ENCODE measurements at places on chromosomes 16 and 17.
A peak's percentile ranks its signal among the peaks of the same experiment; 100 is the strongest.

DNA sequence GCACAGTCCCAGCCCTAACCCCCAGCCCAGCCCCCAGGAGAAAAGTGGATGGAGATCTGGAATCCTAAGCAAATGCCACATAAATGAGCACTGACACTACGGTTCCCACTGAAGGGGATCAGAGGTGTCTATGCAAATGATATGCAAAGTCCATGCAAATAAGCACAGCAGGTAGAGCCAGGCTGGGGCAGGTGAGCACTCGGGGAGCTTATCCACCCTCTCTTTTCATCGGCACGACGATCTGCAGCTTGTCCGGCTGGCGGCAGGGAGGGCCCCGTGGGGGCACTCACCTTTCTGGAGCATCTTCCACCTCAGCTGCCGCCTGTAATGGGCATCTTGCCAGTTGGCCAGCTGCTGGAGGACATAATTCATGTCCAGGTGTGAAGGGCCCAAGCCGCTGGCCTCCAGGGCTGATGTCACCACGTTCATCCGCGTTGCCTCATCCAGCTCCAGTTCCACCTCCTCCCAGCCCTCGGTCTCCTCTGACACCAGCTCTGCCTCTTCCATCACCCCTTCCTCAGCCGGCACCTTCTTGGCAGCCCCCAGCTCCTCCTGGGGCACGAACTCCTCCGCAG lies 9.9 kb downstream of the HAP1 start:
- DNase-seq: no peak

DNA sequence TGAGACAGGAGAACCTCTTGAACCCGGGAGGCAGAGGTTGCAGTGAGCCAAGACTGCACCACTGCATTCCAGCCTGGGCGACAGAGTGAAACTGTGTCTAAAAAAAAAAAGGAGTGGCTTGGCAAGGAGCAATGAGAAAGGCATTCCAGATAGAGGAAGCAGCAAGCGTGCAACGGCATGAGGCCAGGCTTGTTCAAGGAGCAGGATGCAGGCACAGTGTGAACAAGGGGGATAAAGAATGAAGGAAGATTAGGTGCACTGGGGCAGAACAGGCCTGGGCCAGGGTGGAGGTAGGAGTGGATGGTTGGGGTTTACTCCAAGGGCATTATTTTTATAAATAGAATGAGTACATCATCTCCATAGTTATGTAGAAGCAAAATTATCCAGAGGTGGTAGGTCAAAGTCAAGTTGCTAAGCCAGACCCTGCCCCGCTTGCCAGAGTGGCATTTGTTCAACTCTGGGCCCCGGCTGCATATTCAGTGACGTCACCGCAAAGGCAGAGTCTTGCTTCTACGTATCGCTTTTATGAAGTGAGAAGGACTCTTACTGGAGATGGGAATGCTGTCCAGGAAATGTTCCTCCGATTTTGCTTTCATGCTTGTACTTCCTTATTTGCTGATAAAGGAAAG lies 100.2 kb downstream of the KATNIP start:
- no peak for DNase-seq

DNA sequence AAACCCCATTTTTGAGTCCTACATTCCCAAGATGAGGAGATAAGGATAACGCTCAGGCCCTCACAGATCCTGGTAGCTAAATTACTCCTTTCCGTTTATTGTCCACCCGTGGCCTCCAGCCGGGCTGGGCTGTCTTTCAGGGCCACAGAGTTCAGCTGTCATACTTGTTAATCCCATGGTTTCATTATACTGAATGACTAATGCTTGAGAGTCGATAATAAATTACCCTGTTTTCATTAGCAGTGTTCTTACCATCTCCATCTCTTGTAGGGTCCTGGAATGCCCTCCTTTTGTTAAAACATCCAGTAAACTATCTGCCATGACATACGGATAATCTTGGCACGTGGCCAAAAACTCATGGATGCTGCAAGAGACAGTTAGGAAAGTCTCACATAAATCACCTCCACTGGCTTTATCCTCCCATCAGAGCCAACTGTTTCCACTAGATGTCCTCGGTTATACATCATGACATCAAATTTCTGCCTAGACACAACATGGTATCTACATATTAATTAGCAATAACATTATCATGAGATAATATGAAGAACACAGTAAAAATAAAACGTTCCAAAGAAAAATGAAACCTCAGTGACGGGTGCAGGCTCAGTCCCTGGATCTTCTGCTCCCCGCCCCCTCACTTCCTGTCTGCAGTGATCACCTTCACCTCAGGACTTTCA lies 45.3 kb downstream of the BRD7 start:
- DNase-seq: peak; percentile 11

GRCh38 chr16:74747-75334 lies 2.4 kb upstream of the RHBDF1 start:
- no peak for DNase-seq

GRCh38 chr17:38507921-38508569 lies 79.8 kb downstream of the ARHGAP23 start:
- DNase-seq: no peak

GRCh38 chr17:45160447-45161287 lies 1.0 kb upstream of the HEXIM2 start:
- DNase-seq: no peak

All from NCI-H446 treated with DMSO at 0.1 percent for 48 hours (cell line).